ENCODE measurements at places on chromosomes 11 and 22.
A peak's percentile ranks its signal among the peaks of the same experiment; 100 is the strongest.

DNA sequence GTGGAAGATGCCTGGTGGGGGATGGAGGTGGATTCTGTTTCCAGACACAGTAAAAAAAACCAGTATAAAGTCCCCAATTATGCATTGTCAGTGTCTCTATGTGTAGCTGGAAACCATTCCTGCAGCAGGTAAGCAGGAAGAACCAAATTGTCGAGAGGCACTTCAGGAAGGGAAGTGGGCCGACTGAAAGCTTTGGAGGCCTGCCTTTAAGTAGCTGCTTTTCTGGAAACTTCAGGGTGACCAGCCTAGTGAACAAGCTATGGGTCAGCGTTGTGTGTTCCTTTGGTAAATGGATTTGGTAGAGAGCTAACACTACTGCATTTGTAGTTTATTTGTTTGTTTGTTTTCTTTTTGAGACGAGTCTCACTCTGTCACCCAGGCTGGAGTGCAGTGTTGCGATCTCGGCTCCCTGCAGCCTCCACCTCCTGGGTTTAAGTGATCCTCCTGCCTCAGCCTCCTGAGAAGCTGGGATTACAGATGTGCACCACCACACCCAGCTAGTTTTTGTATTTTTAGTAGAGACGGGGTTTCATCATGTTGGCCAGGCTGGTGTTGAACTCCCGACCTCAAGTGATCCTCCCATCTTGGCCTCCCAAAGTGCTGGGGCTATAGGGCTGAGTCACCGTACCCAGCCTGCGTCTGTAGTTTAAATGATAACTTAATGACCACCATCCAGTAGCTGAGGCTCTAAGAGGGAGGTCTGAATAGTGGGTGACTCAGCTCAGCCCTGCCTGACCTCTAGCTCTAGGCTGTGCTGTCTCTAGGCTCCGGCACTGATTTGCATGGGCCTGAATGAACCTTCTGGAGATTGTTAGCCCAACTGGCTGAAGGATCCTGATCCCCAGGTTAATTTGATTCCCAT is 12.8 kb downstream of the PTPRJ start:
- no peak for DNase-seq

DNA sequence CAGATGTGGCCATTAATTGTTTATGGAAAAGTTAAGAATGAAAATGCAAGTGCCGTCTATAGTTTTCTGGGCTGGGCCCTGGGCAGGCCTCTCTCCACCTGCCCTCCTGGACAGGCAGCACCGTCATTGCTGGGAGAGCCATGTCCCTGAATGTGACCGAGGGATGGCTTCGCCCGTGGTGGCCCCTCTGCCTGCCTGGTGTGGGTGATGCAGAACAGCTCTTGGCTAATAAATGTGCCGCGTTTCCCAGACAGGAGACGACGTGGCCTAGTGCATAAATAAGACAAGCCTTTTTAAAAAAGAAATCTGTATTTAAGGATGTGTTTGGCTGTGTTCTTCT is 407.3 kb downstream of the TBC1D22A start:
- DNase-seq: peak; percentile 8

GRCh38 chr11:70672991-70673653 is 274.8 kb downstream of the CTTN start:
- no peak for DNase-seq

DNA sequence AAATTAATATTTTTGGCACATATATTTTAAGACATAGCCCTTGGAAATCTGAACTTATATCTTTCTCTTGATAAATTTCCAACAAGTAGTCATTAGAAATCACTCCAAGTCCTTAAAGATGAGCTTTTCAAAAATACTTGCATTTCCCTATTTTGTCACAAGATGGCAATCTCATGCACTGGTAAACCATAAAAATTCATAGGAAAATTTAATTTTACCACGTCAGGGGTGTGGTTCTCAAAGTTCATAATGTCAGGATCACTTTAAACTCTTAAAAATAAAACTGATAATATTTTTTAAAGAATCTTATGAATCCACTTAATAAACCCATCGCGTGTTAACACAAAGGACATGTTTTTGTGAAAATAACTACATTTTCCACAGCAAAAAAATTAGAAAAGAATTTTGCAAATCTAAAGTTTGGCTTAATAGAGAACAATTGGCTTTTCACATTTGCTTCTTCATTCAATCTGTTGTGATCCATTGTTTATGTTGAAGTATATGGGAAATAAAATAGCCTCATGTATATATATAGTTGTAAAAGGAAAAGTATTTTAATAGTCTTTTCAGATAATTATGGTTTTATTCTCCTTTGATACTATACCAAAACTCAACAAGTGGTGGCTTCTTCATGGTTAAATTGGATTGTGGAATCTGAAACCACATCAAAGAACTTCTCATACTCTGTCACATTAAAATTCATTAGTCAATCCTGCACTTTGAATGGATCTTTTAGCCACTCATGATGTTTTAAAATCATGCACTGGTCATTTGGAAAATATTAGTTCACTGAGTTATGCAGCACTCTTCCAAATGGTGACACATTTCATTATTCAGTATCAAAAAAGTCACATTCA is 169.1 kb downstream of the CADM1 start:
- DNase-seq: no peak

DNA sequence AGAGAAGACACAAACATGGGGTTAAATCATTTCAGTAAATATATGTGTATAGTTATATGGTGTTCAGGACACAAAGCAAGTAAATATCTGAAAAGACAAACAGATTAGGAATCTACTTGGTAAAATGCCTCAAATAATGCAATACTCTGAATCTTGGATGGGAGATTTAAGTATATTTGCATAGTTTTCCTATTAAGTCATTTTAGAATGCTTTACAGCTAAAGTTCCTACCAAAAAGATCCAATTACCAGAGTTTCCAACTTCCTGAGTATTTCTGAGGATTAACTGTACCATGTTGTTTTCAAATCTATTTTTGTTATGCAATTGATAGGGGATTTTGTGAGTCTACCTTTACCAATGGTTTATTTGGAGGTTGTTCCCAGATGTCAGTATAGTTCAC is 424.4 kb upstream of the CCDC179 start:
- no peak for DNase-seq

DNA sequence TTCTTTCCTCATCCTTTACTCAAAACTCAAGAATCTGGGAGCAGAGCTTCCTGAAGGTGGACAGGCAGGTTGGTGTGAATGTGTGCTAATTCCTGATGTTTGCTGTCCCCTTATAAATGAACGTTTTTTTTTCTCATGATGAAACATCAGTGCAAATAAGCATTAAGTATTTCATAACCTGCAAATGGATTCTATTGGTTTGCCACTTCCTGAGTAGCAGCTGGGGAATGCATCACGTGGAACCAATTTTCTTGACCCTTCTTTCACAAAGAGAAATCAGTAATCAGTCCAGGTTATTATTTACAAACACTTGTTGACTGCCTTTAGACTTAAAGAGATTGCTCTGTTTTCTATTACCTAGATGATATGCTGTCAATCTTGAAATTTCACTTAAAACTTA is 40.1 kb upstream of the SCN3B start:
- no peak for DNase-seq

DNA sequence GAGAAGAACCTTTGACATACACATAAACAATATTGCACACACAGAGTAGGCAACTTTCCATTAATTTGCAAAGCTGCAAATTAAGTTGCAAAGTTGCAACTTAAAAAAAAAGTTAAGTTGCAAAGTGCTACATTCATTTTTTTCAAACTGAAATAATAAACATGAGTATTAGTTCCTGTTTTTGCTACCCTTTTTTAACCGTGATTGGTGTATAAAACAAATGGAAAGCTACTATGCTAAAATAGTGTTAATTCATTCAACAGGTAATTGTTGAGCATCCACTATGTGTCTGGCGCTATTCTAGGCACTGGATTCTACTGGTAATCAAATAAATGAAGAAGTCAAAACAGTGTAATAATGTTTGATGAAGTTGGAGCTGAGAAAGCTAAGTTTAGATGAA is 8.1 kb downstream of the ZFP91 start:
- no peak for DNase-seq

DNA sequence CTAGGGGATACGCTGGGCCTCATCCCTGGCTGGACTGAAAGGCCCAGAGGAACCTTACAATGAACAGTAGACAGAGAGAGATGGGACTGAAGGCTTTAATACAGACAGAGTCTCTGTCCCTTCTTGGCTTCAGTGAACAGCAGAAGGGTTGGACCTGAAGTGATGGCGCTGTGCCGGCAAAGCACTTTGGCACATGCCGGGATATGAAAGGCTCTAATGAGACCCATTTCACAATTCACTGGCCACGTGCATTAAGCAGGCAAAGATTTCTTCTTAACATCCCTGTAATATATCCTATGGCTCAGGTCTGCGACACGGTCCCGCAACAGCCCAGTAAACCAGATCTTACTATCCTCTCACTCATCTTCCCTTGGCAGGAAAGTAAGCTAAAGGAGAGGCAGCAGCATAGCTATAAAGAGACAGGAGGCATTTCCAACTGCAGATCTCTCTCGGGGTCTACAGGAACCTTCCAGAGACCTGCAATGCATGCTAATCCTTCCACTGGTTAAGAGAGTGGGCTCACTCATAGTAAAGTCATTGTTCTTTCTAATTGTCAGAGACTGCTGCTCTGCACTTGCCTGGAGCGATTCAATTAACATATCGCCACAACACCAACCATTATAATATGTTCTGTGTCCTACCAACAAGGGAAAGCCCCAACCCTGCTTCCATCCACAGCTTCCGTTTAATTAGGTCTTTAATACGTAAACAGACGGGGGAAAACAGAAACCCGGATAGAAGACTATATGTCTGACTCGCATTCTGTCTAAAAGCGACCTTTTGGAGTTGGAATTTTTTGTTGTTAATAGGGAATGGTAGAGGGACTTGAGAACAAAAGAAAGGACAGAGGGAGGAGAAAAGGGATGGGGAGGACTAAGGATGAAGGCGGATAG is 1179.0 kb downstream of the LRRC4C start:
- no peak for DNase-seq

DNA sequence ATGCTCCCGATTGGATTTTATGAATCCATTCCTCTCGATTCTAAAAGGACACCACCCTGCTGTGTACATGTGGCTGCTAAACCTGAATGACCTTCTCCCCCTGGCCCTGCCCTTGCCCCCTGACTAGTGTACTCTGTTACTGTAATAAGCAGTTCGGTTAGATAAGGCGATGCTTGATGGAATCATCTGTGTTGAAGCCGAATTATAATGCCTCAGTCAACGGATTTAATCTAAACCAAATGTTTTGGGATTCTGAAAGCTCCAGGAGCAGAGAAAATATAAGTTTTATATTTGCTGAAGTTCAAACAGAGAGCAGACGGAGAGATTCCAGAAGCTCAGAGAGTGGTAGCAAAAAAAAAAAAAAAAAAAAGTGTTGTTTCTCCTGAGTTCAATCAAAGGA is 275.4 kb upstream of the MPPED2 start:
- no peak for DNase-seq

DNA sequence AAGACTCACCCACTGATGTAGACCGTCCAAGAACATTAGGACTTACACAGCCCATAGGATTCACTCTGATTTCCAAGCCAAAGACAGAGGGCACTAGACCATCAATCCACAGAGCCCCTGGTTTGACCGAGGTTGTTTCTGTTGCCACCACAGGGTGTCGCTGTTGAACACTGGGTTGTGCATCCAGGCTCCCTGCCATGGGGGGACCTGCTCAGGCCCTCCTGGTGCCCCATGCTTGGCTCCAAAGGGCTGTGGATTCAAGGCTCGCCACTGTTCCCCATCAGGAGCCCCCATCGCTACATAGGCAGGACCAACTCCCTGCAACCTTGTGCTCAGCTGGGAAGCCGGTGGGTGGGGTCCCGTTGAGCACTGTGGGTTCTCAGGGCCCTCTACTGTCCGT is 128.0 kb upstream of the ANO1 start:
- no peak for DNase-seq

DNA sequence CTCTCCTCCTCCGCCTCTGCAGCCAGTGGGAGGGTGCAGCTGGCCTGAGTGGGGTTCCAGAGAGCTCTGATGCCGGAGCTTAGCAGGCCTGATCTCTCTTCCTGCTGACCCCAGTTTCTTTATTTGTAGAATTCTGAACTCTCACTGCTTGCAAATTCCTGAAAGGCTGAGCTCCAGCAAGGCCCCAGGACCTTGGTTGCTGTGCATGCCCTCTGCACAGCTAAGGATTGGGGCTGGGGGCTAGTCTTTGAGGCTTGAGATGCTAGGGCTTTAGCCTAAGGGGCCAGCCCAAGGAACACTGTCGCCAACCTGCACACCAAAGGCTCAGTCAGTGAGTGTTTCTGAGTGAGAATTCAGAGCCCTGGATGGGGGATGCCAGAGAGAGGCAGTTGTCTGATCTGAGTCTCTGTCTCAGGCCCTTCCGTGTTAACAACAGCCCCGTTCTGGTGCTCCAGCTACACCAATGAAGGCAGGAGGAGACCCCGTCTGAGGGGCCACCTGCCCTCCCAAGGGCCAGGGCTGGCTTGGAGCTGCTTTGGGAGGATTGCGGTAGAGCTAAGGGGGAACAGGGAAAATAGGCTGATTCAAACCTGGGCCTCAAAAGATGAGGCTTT is 106.0 kb upstream of the LMO1 start:
- no peak for DNase-seq

DNA sequence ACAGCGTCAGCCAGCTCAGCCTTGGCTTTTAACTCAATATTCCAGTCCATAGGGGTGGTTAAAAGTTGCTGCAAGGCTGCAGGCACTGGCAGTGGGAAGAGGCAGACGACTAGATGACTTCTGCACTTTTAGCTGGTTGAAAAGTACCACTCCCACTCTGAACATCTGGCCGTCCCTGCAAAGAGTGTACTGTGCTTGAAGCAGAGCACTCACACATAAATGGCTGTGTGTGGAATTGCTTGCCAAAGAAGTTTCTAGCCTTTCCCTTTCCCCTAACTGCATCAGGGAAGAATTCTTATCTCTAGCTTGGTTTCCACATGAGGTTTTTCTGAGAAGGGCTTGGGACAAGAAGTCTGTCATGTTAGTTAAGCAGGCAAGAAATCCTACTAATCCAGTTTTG is 5.1 kb upstream of the PHLDB1 start:
- no peak for DNase-seq

GRCh38 chr11:19723572-19724342 is 11.1 kb downstream of the NAV2 start:
- peak; percentile 56 for DNase-seq

DNA sequence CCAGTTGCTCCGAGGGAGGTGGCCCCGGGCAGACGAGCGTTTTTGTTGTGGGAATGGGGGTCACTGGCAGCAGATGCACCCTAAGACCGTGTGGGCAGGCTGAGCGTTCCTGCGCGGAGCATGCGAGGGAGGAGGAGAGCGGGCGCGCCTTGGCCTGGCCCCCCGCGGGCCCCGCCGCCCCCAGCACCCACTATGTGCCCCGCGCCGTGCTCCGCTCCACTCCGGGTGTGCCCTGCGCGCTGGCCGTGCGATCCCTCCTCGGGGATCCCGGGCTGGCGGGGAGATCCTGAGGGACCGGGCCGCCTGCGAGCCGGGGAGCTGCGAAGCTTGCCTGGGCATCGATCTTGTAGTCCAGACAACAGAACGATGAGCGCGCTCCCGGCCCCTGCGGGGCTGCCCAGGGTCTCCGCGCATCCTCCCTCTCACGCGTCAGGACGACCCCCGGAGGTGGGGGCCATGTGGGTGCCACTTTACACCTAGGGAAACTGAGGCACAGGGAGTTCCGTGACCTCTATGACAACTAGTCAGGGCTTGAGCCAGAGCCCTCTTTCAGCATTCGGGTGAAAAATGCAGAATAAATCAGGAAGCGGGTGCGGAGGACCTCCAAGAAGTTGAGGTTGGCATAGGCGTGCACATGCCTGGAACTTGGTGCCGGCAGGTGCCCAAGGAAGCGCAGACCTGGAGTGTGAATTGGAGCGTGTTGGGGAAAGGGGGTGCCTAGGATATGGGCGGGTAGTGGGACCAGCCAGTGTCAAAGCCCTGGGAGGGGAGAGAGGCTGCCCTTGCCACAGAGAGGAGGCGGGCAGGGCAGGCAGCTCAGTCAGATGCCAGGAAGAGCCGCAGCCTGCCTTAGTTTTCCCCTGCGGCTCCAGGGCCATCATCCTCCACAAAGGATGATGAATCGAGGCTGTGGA is 1.3 kb upstream of the KMT5B start:
- DNase-seq: peak; percentile 52

All from left hindlimb (tissue), 1 donor.